Thymus (tissue), 14 donors: ENCODE measurements at places on chromosomes 1 and 21.
A peak's percentile ranks its signal among the peaks of the same experiment; 100 is the strongest.

- peak; percentile 95 for DNase-seq
- H3K4me3 ChIP-seq = peak overlapping the region; percentile 12
- H3K27ac ChIP-seq = peak overlapping the region; percentile 21
- no peaks in the 10 kb centered on the region for H3K36me3 ChIP-seq
- no peaks in the 10 kb centered on the region for H3K27me3 ChIP-seq
Measured at GRCh38 chr1:109546311-109547109, 1.9 kb upstream of the GNAI3 start.

DNA sequence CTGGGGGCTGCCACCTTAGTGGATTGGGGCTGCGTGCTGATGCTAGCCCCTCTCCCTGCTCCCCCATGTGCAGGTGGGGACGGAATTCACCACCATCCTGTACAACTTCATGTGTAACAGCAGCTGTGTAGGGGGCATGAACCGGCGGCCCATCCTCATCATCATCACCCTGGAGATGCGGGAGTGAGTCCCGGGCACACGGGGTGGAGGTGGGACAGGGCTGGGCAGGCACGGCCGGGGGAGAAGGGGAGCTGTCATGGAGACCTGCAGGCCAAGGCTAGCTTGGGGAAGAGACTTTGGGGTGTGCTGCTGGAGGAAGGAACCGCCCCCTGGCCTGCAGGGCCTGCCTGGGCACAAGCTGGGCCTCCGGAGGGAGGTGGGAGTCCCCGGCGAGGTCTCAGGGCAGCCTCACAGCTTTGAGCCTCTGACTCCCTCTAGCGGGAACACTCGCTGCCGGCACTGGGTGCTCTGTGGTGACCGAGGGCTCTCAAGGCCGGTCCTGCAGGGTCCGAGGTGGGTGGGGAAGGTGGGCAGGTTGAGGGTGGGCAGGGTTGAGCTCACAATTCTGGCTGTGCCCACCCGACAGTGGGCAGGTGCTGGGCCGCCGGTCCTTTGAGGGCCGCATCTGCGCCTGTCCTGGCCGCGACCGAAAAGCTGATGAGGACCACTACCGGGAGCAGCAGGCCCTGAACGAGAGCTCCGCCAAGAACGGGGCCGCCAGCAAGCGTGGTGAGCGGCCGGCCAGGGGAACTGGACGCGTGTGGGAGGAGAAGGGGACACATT, 25.0 kb upstream of the CCDC27 start:
- H3K27me3 ChIP-seq = no peaks in the 10 kb centered on the region
- H3K36me3 ChIP-seq = no peaks in the 10 kb centered on the region
- no peak overlapping the region for H3K27ac ChIP-seq
- no peaks in the 10 kb centered on the region for H3K4me1 ChIP-seq
- DNase-seq = no peak
- H3K4me3 ChIP-seq = no peak overlapping the region

DNA sequence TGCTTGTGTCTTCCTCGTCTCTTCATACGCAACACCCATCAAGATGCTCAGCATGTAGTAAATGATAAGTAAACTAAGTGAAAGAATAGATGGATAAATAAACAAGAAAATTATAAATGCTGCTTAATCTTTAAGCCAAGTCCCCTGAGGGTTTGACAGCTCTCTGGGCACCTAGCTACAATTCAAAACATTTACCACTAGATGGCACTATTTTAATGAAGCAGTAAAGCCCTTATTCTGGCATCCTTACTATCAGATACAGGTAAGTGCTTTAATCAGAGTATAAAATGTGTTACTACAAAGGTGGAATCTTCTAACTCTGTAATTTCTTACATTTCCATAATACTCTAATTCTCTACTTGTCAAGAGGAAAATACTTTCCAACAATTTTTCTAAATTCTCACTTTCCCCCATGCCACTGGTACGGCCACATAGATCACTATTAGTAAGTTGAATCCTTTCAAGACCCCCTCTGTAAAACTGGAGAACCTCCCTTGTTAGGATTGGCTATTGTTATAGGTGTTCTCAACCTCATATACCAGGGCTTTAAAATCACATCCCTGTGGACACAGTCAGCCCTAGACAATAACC, 137.8 kb downstream of the BARHL2 start:
- no peak for DNase-seq
- no peak overlapping the region for H3K27ac ChIP-seq
- no peak overlapping the region for H3K4me3 ChIP-seq
- H3K27me3 ChIP-seq = no peaks in the 10 kb centered on the region

DNA sequence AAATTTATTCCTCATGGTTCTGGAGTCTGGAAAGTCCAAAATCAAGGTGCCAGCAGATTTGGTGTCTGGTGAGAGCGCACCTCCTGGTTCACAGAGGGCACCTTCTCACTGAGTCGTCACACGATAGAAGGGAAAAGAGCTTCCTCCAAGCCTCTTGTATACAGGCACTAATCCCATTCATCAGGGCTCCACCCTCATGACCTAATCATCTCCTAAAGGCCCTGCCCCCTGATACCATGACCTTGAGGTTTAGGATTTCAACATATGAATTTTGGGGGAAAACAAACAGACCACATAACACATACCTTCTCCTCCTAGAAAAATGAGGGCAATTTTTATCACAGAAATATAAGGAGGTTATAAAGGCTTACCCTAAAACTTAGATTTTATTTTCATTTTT, 88.0 kb upstream of the NFIA start:
- H3K36me3 ChIP-seq = no peaks in the 10 kb centered on the region
- H3K27ac ChIP-seq = no peak overlapping the region
- no peak overlapping the region for H3K4me3 ChIP-seq
- no peaks in the 10 kb centered on the region for H3K4me1 ChIP-seq

DNA sequence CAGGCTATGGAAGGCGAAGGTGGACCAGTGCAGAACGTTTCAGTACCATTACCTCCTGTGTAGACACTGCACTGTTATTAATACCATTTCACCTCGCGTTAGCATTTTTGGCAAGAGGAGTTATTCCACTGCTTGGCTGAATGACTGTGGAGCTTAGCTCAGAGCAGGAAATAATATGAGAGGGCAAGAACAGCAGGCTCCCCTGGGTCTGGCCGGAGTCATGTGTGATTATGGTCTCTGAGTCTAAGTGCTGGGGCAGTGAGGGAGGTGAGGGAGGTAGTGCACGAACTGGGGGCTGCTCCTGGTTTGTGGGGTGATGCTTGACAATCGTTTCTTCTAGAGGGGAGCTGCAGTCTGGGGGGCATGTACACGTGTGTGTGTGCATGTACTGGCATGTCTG, 82.9 kb downstream of the MDM4 start:
- H3K4me1 ChIP-seq = peaks cover 3% of the 10 kb centered on the region
- no peaks in the 10 kb centered on the region for H3K27me3 ChIP-seq
- no peak for DNase-seq
- H3K4me3 ChIP-seq = no peak overlapping the region
- no peak overlapping the region for H3K27ac ChIP-seq

- H3K4me1 ChIP-seq = no peaks in the 10 kb centered on the region
- no peaks in the 10 kb centered on the region for H3K36me3 ChIP-seq
- H3K27me3 ChIP-seq = no peaks in the 10 kb centered on the region
- no peak overlapping the region for H3K4me3 ChIP-seq
- no peak for DNase-seq
Measured at GRCh38 chr1:28832966-28833365, 21.0 kb downstream of the OPRD1 start.

GRCh38 chr1:87362834-87363426, 34.2 kb downstream of the LMO4 start:
- no peak overlapping the region for H3K4me3 ChIP-seq
- H3K36me3 ChIP-seq = no peaks in the 10 kb centered on the region
- no peak for DNase-seq
- no peaks in the 10 kb centered on the region for H3K27me3 ChIP-seq

DNA sequence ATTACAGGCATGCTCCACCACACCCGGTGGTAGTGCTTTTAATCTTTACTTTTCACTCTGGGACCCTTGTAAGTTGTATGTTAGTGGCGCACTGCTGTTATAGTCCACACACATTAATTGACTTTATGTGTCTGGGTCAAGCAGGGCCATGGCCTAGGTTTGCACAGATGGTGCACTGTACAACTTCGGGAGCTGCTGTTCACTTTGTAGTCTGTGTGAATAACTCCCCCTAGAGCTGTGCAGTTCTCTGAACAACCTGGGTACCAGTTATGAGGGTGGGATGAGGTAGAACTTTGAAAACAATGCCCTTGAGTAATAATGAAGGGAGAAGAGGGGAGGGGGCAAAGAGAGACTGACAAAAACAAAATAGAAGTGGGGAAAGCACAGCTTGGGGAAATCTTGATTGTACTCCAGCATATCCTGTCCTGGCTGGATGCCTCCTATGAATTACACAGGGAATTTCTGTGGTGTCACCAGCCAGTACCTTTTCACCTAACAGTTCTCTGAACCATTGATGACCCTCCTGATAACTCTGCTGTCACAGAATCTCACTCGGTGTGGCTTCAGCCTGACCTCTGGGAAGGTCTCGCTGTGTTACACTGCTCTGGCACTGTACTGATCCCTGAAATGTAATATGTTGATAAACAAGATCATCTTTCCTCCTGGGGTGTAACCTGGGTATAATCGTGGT, 2.2 kb downstream of the PTGFRN start:
- peaks cover 21% of the 10 kb centered on the region for H3K4me1 ChIP-seq
- H3K27ac ChIP-seq = no peak overlapping the region
- no peaks in the 10 kb centered on the region for H3K36me3 ChIP-seq
- no peak for DNase-seq

- no peak for DNase-seq
- H3K27ac ChIP-seq = no peak overlapping the region
- no peak overlapping the region for H3K4me3 ChIP-seq
- H3K36me3 ChIP-seq = no peaks in the 10 kb centered on the region
Measured at GRCh38 chr21:28294051-28294450, 698.6 kb downstream of the LTN1 start.

DNA sequence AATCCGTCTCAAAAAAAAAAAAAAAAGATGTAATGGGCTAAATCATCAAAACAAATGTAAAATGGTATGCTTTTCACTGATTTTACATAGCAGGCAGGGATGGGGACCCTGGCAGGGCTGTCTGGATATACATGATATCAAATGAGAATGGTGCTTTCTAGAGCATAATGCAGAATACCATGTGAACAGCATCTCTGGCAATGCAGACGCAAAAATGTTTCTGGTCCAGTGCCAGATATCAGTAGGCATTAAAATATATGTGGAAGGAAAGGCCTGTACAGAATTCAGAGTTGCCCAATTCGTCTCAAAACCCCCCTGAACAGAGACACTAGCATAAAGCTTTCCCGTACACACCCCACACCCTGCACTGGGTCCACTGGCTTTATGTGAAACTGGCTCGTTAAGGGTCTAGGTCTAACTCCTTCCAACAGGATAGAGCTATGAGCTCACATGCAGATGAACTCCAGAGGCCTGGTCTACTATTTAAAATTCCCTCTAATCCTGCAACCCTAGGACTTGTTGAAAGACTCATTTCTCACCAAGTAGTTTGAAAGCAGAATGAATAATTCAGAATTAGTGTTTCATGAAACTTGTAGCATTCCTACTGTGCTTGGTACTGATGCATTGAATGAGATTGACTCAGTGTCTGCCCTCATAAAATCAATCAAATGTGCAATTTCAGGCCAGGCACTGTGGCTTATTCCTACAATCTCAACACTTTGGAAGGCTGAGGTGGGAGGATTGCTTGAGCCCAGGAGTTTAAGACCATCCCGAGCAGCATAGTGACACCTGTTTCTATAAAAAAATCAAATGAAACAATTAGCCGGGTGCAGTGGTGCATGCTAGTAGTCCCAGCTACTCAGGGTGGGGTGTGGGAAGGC, 2.6 kb upstream of the MYSM1 start:
- no peaks in the 10 kb centered on the region for H3K27me3 ChIP-seq
- H3K4me1 ChIP-seq = peaks cover 9% of the 10 kb centered on the region
- no peak overlapping the region for H3K27ac ChIP-seq
- H3K36me3 ChIP-seq = peaks cover 3% of the 10 kb centered on the region
